ENCODE measurements at places on chromosomes 3 and 15. TPM values are rescaled to one million over a fixed set of nuclear protein-coding genes. Genes with fewer than 3 reads are reported as not detected.

DNA sequence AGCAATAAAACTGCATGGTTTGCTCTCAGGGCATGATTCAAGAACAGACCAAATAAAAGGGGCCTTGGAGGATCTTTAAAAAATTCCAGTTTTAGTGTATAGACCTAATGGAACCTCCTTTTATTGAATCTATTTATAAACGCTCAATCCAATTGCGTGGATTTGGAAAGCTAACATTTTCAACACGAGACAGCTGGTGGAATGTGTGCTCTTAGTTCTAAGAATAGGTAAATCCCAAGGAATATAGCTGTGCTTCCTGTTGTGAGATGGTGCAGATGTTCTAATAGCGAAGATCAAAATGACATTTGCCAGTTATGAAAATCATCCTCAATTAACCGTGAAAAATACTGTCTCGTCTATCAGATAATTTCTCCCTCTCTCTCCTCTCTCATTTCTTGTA, 192.5 kb downstream of the ATP10A start:
- H3K4me3 ChIP-seq = no peak overlapping the region
- DNase-seq = no peak
- H3K36me3 ChIP-seq = no peaks in the 10 kb centered on the region
- no peaks in the 10 kb centered on the region for H3K27me3 ChIP-seq
- peak overlapping the region; percentile 77 for H3K27ac ChIP-seq
- peaks cover 22% of the 10 kb centered on the region for H3K4me1 ChIP-seq

GRCh38 chr15:90174140-90174875, 26.8 kb upstream of the SEMA4B start:
- H3K4me1 ChIP-seq = peaks cover 19% of the 10 kb centered on the region
- H3K27ac ChIP-seq = peak overlapping the region; percentile 98
- peak; percentile 90 for DNase-seq

DNA sequence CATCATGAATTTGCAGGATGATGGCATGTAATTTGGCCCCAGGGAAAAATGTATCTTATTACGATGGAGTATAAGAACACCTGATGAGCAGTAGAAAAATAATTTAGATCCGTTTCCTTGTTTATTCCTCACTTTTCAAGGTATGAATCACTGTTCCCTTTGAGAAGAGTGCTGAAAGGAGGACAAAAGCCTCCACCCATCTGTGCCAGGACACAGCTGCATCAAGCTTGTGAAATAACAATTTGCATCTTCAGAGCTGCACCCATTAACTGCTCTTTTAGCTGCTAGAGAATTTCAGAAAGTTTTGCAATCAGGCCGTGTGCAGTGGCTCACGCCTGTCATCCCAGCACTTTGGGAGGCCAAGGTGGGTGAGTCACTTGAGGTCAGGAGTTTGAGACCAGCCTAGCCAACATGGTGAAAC, 9.6 kb downstream of the CLDND1 start:
- H3K4me3 ChIP-seq = no peak overlapping the region
- no peaks in the 10 kb centered on the region for H3K36me3 ChIP-seq
- DNase-seq = no peak
- peaks cover 8% of the 10 kb centered on the region for H3K4me1 ChIP-seq
- H3K27me3 ChIP-seq = no peaks in the 10 kb centered on the region

DNA sequence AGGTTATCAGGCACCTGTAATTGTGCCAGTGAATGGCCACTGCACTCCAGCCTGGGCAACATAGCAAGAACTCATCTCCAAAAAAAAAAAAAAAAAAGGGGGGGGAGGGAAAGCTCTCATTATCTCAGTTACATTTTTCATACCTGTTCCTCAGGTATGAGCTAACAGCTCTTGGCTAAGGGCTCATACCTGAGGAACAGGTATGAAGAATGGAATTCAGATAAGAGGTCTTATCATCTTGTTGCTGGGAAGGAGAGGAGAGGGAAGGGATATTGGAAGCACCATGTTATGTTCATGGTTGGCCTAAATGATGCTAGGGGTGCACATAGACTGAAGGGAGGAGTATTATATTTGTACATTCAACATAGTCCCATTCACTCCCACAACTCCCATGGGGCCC, 2.6 kb downstream of the SLC15A2 start:
- peaks cover 3% of the 10 kb centered on the region for H3K4me1 ChIP-seq
- no peaks in the 10 kb centered on the region for H3K27me3 ChIP-seq
- no peak overlapping the region for H3K27ac ChIP-seq
- no peak overlapping the region for H3K4me3 ChIP-seq
- DNase-seq = no peak

EXOSC7 gene
- 29.8 TPM for total RNA-seq

DNA sequence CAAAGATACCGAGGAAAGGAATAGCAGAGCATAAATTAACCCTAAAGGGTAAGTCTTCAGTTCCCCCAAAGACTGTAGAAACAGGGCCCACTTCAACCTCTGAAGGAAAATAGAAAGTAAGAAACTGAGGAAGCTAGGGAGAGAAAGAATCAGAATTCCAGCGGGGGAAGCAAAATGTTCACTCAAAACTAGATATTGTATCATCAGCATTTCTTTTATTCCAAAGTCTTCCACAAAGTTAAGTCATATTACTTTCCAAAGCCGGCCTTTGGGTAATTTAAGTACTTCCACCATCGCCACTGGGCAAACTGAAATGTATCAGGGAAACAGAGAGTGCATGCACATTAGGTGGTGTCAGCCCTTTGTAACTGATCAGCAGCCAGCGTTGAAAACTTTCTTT, 88.3 kb downstream of the RSL24D1 start:
- H3K4me3 ChIP-seq = no peak overlapping the region
- DNase-seq = no peak
- H3K27me3 ChIP-seq = no peaks in the 10 kb centered on the region
- no peaks in the 10 kb centered on the region for H3K36me3 ChIP-seq
- H3K27ac ChIP-seq = no peak overlapping the region
- H3K4me1 ChIP-seq = no peaks in the 10 kb centered on the region

GRCh38 chr3:150602426-150603152, 532 bp upstream of the SELENOT start:
- H3K27ac ChIP-seq = peak overlapping the region; percentile 91
- H3K27me3 ChIP-seq = no peaks in the 10 kb centered on the region
- no peaks in the 10 kb centered on the region for H3K36me3 ChIP-seq
- H3K4me1 ChIP-seq = peaks cover 49% of the 10 kb centered on the region

- no peaks in the 10 kb centered on the region for H3K36me3 ChIP-seq
- H3K4me3 ChIP-seq = no peak overlapping the region
- no peaks in the 10 kb centered on the region for H3K4me1 ChIP-seq
These were observed 33.0 kb downstream of the CHDH start for GRCh38 chr3:53813229-53813628.

DNA sequence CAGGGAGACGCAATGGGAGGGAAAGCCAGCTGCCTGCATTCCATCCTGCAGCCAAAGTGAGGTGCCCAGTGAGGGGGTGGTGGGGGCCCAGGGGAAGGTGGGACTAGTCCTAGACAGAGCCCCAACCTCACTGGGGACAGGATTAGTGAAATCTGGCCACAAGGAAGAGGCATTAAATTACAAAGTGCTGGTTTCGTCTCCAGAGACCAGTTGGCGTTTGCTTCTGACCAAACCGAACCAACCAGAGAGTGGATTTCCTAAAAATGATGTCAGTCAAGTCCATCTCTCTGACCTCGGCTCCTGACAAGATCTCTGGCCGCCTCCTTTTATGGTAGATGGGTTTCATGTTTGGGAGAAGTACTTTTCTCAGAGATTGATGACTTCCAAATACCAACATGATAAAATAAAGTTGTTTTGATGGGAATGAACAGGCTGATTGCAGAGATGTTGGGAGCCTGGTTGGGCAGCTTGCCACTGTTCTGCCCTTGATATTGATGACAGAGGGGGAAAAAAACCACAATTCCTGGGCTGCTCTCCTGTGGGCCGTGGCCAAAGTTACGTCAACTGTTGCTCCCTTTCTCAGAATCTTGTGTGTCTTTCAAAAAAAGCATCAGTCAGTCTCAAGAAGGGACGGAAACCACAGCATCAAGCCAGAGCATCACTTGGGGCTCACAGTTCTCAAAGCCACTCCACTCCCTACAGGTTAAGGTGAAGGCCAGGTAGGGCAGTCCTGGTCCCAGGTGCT, 24.6 kb downstream of the ITGA11 start:
- H3K4me3 ChIP-seq = no peak overlapping the region
- DNase-seq = peak; percentile 16
- H3K36me3 ChIP-seq = no peaks in the 10 kb centered on the region
- H3K27ac ChIP-seq = no peak overlapping the region
- no peaks in the 10 kb centered on the region for H3K4me1 ChIP-seq

ZNF774 gene
- total RNA-seq = 4.5 TPM

YEATS2 gene
- 9.8 TPM for total RNA-seq
